ENCODE measurements at places on chromosomes 1 and 21.

GRCh38 chr1:228487336-228488124 lies at the start of gene RNF187:
Gene RNF187 (plus strand): TSS chr1:228487382.
- DNase-seq, result peak; percentile 74

GRCh38 chr1:33897092-33897725 lies 33.3 kb downstream of the HMGB4 start:
- DNase-seq, result no peak

GRCh38 chr1:240515505-240515904 lies 96.5 kb downstream of the GREM2 start:
- no peak for DNase-seq

- DNase-seq, result no peak
Measured at GRCh38 chr1:154813300-154813816, 56.7 kb downstream of the KCNN3 start.

- DNase-seq, result peak; percentile 20
Measured at GRCh38 chr1:184753608-184754475, 816 bp downstream of the EDEM3 start.

DNA sequence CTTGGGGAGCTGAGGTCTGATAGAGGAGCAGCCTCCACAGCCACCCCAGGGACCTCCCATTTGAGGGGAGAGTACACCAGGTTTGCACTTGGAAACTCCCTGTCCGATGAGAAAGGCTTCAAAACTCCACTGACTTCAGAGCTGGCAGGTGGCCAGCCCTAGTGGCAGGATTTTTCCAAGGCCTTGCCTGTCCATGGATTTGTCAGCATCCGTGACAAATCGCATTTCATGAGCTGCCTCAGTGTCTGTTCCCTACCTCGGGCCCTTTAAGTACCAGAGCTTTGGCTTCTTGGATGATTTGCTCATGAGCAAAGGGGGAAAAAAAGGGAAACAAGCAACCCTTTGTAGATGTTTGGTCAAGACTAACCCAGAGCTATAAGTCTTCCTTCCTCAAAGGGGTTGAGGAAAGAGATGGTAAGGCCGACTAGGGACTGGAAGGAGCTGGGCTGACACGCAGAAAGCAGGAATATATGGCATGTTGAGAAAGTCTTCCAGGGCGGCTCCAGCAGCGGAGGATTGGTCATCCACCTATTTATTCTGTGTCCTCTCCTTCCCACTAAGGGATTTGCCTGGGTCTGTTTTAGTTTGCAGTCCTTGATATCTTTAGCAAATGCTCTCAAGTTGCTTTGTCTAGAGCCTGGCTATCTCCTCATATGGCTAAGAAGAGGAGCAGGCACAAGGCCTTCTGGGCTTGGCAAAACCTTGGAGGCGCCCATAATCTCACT lies 2.7 kb upstream of the HSPG2 start:
- DNase-seq, result no peak

DNA sequence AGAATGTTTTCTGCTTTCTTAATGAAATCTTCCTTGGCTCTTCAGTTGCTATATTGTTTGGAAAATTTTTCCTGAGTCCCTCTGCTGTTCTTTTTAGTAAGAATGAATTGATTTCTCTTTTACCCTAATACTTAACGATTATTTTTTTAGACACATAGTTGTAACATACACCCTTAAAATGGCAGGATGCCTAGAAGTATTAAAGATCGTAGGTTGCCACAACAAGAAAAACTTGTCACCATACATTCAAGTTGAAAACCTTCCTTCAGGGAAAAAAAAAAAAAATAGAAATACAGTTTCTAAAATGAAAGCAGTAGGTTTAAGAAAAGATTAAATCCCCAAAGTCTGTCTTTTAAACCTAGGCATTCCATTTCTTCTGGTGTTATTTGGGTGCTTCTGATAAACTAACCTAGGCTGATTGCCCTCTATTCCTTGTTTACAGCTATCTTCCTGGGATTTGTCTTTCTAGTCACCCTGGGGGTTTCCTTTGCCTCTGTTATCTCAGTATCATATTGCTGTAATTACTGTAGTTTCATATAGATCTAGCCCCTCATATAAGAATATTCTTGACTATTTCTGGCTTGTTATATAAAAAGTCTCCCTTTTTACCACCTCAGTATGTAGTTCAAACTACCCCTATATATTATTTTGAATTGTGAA lies 16.8 kb downstream of the SUCO start:
- no peak for DNase-seq

GRCh38 chr1:230139741-230140140 lies 72.7 kb downstream of the GALNT2 start:
- no peak for DNase-seq

DNA sequence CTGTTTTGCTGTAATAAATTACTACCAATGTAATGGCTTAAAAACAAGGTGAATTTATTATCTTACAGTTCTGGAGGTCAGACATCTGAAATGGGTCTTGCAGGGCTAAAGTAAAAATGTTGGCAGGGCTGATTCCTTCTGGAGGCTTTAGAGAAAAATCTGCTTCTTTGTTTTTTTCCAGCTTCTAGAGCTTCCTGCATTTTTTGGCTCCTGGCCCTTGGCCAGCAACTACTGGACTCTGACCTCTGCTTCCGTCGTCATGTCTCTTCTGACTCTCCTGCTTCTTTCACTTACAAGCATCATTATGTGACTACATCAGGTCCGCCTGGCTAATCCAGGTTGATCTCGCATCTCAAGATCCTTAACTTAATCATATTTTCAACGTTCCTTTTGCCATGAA lies 350.9 kb downstream of the S1PR1 start:
- no peak for DNase-seq

DNA sequence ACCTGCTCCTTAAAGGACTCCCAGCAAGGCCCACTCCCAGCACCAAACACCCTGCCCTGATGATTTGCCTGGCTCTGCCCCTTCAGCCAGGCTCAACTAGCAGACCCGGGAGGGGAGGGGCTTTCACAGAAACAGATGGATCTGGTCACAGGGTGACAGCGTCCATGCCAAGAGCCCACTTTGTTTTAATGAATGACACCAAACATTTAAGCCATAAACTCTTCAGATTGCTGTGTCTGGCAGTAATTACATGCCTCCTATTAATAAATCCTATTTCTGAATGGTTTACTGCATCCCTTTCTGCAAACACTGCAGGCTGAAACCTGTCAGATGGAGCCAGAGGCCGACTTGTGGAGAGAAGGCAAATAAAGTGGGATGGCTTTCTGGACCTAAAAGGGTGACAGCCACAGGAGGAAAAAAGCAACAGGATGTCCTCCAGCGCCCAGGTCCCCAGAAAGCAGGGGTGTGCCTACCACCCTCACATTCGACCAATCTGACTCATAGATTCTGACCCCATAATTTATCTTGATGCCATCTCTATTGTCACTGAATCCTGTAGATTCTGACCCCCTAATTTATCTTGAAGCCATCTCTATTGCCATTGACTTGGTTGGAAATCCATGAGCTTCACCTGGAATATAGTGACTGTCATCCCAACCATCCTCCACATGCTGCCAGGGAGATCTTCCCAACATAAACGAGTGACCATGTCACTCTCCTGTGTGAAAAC lies 200.9 kb downstream of the PLPP3 start:
- no peak for DNase-seq

GRCh38 chr1:149884433-149885338 lies 14.7 kb upstream of the BOLA1 start:
- no peak for DNase-seq

- no peak for DNase-seq
Measured at GRCh38 chr1:244306544-244306943, 145.2 kb downstream of the ADSS2 start.

GRCh38 chr21:25977068-25977611 lies 193.4 kb downstream of the APP start:
- DNase-seq, result no peak

DNA sequence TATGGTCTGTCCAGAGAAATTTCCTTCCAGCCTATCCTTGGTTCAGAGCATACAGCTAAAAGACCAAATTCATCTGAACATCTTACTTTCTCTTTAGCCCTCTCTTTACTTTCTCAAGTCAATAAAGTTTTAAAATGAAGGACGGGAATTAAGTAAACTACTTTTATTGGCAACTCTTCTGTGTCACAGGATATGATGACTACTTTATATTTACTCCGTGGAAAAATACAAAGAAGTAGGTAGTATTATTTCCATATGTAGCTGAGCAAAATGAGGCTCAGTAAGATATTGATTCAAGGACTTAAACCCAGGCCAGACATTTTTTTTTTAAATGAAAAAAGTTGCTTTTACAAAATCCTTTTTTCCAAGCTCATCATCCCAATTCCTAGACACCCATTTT lies 151.2 kb upstream of the DPYD start:
- no peak for DNase-seq

DNA sequence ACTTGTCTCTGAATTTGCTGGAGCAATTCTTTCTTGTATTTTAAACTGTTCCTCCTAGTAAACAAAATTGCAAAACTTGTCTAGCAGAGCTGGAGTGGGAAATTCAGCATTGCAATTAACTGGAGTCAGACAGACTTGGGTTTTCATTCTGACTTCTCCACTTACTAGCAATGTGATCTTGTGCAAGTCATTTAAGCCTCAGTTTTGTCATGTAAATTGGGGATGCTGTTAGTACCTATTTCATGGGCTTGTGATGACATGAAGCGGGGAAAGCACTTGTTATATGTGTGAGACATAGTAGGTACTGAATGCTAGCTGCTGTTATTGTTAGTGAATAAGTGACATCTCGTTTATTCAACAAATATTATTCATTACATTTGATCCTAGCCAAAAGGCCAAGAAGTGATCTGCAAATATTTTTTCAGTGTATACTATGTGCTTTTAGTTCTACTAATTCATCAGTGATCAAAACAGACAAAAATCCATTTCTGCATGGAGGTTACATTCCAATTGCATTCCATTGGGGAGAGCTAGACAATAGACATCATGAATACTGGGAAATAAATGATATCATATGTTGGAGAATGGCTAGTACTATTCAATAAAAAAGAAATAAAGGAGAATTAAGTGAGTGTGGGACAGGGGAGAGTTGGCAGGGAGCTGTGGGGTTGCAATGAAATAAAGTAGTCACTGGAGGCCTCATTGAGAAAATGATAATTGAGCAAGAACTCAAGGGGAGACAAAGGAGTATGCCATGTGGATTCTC lies 47.1 kb downstream of the CACHD1 start:
- DNase-seq, result no peak

DNA sequence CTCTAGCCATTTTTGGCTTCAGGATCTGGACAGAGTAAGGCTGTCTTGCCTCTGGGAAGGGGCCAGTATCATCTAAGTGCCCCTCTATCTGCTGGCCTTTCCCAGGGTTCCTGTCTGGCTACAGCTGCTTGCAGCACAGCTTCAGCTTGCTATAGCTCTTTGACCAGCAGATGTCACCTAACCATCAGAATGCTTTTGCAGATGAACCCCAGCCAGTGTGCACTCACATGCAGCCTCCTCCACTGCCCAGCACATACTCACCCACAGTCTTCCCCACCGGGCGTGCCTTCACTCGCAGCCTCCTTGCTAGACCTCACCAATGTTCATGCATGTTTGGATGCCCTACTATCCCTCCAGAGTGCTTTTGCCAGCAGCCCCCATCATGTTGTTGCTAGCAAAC lies 769.0 kb downstream of the BRINP3 start:
- no peak for DNase-seq

- DNase-seq, result no peak
Measured at GRCh38 chr1:8408151-8408839, 90.4 kb downstream of the SLC45A1 start.

DNA sequence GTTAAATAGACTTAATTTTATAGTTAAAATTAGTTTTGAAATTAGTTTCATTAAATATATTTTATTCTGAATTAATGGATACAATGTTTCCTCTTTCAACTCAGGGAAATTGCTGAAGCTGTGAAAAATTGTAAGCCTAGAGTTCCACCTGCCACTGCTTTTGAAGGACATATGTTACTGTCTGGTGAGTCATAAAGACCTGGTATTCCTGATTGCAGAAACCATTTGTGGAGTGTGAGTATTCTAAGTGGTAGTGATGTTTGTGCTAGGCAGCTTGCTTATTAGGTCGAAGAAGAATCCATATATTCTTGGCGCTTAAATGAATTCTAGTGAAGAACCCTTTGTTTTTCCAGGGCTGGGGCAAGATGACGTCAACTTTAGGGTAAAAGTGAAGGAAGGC lies 34.0 kb downstream of the MTR start:
- no peak for DNase-seq

DNA sequence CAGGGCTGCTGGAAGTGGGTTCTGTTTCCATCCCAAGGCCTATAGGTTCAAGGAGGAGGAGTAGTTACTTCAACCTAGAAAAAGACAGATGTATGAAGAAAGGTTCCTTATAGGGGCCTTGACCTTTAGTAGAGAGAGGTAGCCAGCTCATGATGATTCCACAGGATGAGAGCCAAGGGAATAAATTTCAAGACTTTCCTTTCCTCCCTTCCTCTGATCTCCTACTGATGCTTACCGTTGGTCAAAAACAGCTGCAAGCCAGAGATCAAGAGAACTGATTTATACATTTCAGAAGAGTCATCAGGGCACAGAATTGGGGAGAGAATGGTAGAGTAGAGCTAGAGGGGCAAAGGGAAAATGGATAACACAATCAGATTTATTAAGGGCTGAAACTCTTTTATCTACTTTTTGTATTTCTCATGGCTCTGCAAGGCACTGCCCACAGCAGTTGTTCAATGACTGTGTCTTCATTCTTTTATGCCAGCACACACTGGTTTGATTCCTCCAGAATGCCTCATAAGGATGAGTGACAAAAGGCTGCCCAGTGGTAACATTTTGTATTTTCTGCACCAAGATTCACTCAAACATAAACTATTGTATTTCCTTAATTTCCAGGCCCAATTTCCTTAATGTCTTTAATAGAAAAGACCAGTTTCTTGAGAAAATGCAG lies 37.4 kb downstream of the AK5 start:
- no peak for DNase-seq

DNA sequence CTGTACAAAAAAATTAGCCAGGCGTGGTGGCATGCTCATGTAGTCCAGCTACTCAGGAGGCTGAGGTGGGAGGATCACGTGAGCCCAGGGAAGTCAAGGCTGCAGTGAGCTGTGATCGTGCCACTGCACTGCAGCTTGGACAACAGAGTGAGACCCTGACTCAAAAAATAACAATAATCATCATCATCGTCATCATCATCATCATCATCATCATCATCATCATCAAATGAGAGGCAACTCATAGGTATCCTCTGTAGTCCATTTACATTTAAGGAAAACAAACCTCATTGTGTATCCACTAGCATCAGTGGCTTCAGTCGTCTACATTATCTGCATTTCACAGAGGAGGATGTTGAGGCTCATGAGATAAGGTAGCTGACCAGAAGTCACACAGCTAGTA lies 68.8 kb upstream of the SELENON start:
- DNase-seq, result no peak

GRCh38 chr21:33028773-33029384 lies 3.1 kb downstream of the OLIG2 start:
- no peak for DNase-seq

DNA sequence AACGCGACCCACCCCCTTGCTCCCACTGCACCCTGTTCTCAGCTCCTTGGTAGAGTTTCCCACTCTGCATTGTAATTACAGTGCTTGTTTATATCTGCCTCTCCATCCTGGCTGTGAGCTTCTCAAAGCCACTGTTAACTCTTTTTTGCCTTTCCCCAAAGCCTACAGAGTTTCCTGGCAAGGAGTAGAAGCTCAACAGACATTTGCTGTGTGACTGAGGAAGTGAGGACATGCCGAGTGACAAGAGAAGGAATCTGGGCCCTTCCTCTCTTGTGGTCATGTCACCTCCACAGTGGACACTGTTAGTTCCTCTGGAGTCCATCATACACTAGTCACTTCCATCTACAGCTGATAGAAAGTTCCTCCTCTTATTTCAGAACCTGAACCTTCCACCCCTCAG lies 6.1 kb upstream of the IGSF8 start:
- DNase-seq, result no peak
